ENCODE measurements at places on chromosomes 3 and 15.

GRCh38 chr3:179452176-179452564 lies 900 bp upstream of the GNB4 start:
- DNase-seq: peak; percentile 87

GRCh38 chr15:88234711-88235110 lies 21.8 kb downstream of the NTRK3 start:
- DNase-seq: no peak

DNA sequence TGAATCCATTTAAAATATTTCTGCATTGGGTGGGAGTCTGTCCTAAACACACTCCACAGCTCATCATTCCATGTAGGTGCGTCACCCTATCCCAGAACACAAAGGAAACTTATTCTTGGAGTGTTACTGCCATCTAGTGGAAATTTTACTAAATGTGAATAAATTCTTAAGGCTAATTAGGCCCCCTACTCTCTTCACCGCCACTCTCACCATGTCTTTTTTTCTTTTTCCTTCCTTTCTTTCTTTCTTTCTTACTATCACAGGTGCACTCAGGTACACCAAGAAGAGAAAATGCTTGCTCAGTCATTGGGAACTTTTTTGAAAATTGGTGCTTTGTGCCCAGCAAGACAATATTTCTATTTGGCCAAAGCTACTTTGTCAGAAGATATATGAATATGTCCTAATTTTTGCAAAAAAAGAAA lies 26.4 kb upstream of the ATP8B4 start:
- DNase-seq: peak; percentile 88

DNA sequence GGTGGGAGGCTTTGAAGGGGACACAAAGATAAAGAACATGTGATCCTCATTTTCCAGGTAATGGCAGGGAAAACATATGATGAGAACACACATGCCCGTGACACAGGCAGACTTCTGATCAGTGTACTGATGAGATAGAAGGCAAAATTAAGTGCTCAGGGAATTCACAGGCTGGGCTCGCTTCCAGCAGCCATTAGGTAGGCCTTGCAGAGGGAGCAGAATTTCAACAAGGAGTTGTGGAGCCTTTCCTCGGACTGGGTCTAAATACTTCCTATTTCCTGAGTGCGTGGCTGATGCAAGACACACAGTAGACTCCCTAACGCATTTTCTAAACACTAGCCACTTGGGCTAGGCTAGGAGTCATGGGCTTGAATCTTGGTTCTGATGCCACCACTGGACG lies 74.0 kb upstream of the ETV5 start:
- no peak for DNase-seq

DNA sequence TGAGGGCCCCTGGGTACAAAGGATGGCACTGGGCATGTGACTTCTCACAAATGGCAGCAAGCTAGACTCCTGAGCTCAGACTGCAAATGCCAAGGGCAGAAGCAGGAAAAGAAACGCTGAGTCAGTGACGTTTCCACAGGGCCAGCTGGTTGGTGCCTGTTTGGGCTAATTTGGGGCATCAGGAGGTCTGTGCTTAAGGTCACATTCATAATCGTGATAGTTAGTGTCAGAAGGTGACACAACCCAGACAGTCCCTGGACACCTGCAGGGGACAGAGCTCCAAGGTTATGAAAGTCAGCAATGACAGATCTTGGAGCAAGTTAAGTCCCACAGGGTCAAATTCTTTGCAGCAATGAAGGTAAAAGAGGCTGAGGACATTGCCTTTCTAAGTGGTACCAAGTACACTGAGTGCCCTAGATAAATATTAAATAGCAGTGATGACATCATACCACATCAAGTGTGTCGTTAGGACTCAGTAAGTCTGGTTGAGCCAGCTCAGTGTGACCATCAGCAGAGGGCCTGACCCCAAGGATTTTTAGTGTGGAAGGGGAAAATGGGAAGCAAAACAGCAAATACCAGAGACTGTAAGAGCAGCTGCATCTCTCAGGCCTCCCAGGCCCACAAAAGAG lies 556.9 kb upstream of the CFAP20DC start:
- DNase-seq: no peak

- no peak for DNase-seq
Measured at GRCh38 chr3:5456199-5456598, 268.7 kb downstream of the EDEM1 start.

- DNase-seq: no peak
Measured at GRCh38 chr3:72947715-72948490, 48.7 kb upstream of the PPP4R2 start.

DNA sequence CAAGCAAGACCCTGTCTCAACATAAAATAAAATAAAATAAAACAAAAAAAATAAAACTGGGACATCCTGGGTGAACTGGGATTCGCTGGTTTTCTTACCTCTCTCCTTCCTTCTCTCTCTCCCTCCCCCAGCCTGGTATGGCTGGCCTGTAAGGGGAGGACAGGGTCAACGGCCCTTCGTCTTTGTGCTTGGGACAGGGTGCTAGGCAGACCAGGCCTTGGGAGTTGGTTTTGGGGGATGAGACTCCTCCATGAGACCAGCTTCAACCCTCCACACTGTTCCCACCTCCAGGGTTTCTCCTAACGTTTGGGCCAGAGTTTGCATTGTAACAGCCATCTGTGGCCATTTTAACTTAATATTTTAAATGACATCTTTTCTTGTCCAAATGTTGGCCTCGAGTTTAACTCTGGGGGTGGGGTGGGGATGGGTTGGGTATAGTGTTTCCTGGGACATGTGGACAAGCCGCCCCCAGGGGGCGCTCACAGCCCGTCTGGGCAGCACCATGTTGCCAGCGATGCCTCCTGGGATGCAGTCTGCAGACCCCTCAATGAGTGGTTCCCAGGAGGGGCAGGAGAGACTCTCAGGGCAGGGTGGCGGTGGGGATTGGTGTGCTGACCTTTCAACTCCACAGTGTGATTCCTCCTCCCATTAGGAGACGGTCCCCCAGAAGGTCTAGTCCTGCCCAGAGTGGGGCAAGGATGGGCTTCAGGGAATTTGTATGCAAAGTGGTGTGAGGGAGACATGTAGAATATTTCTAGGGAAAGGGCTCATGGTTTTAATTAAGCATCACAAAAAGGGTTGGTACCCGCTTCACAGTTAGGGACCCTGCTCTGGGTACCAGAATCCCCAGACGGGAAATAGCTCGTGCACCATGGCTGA lies 37.7 kb upstream of the LCTL start:
- peak; percentile 64 for DNase-seq

GRCh38 chr3:130838898-130839600 lies 54.8 kb upstream of the ATP2C1 start:
- DNase-seq: peak; percentile 24

GRCh38 chr3:112786002-112786590 lies 60.6 kb downstream of the CD200R1L start:
- DNase-seq: peak; percentile 89

DNA sequence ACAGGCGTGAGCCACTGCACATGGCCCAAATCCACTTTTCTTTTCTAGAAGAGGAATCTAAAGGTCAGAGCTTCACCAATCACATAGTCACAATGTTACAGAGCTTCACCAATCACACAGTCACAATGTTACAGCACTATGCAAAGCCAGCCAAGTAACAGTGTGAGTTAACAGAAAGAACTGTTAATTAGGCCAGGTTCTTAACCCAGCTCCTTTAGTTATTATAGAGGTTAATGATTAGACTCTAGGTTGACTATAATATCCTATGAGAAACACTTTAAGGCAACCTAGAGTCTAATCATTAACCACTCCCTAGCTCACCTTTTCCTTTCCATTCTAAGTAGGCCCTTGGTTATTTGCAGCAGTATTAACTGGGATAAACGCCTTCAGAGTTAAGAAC lies 54.0 kb downstream of the TASOR start:
- DNase-seq: no peak

GRCh38 chr3:102037209-102037608 lies 187.9 kb downstream of the NFKBIZ start:
- DNase-seq: peak; percentile 32

GRCh38 chr3:28743271-28743670 lies 394.6 kb upstream of the AZI2 start:
- no peak for DNase-seq

DNA sequence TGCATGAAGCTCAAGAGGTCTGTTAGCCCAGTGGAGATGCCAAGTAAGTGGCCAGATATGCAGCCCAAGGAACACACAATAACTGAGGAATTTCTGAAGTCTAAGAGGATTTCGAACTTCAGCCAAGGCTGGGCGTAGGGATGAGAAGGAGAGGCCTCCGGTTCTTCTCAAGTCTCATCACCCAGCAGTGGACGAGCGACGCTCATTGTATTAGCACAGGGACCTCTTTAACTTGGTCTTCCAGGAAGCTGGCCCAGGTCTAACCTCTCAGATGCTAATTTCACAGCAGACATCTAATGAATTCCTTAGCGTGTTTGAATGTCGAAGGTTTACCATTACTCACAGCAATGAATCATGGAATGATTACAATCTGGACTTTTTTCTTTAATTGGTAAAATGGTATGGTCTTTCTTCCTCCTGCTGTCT lies 85.0 kb downstream of the HES1 start:
- DNase-seq: no peak

DNA sequence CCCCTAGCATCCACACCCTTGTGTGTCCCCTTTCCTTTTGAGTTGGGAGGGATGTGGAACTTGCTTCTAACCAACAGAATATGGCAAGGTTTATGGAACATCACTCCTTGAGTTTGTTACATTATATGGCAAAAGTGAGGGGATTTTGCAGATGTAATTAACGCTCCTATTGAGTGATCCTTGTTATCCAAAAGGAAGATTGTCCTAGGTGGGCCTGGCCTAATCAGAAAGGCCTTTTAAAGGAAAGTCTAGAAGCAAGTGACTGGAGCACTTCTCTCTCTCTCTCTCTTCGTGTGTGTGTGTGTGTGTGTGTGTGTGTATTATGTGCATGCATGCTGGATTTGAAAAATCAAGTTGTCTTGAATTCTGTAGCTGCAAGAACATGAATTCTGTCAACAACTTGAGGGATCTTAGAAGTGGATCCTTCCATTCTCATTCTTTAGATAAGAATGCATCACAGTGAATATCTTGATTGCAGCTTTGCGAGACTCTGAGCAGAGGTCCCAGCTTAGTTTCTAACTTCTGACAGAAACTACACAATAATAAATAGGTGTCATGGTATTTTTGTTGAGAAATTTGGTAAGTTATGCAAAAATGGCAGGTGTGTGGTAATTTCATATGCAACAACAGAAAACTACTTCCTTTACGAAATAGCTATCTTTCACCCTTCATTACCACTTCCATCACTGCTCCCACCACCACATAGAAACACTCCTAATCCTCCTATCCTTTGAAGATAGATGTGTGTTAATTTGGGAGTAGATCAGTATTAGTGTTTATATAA lies 360.9 kb upstream of the CBLB start:
- DNase-seq: no peak

DNA sequence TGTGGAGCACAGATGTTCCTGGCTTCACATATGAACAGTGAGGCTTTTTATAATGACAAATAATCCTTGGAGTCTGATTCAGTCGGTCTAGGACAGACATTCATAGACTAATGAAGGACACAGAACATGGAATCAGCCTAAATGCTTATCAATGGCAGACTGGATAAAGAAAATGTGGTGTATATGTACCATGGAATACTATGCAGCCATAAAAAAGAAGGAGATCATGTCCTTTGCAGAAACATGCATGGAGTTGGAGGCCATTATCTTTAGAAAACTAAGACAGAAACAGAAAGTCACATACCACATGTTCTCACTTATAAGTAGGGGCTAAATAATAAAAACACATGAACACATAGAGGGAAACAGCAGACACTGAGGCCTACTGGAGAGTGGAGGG lies 19.9 kb upstream of the LPP start:
- DNase-seq: no peak

DNA sequence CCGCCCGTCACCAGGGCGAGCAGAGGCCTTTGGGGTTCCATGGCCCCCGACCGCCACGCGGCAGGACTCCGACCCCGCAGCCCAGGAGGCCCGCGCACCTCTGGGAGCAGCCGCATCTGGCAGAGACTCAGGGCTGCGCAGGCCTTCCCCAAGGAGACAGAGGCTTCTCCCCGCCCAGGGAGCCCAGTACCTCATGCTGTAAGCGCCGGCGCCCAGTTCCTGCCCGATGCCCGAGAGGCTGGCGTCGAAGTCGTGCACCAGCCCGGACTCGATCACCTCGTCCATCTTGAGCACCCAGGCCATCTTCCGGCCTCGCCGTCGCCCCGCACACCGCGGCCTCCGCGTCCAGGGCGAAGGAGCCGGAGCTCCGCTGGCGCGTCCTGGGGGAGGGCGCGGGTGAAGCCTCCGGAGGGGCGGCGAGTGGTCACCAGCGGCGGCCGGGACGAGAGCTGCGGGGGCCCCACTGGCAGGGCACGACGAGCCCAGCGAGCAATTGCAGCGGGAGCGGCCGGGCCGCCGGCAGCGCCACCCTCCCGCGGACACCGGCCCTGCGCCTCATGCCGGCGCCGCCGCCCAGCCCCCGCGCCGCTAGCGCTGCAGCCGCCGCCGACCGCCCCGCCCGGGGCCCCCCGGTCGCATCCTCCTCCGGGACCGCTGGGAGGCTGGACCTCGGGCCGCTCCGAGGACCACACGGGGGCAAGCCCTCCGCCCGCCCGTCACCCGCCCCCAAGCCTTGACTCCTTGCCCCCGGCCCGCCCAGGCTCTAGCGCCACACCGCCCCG lies 468 bp downstream of the UBP1 start:
- peak; percentile 39 for DNase-seq

GRCh38 chr3:21752749-21753347 lies 1.8 kb upstream of the ZNF385D start:
- peak; percentile 83 for DNase-seq
